ENCODE measurements at places on chromosomes 7 and 10.

GRCh38 chr10:110868981-110869380 is 2.7 kb upstream of the PDCD4 start:
- DNase-seq: no peak

- DNase-seq: no peak
These were observed 159.6 kb downstream of the NRP1 start for GRCh38 chr10:33174674-33175434.

GRCh38 chr10:113179966-113180365 is 229.9 kb downstream of the TCF7L2 start:
- DNase-seq: no peak

GRCh38 chr10:91154842-91155241 is 65.6 kb upstream of the PCGF5 start:
- DNase-seq: no peak

DNA sequence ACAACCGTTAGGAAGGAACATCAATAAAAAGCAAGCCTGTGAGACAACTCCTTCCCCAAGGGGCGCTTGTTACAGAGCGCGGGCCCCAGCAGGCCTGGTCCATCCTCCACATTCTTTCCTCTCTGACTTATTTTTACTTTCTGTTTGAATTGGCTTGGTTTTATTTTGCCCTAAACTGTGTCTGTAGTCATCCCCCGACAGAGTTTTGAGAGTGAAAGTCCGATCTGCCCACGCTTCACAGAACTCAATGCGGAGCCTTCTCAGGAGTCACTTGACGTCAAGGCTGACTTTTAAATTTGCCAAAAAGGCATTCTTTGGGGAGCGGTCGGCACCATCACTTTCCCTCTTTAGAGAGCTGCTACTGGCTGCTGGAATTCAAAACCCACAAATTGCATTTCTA is 150.1 kb upstream of the KLF6 start:
- DNase-seq: no peak

All from NCI-H2227 treated with DMSO at 0.1 percent for 48 hours (cell line).